ENCODE measurements at places on chromosomes 4 and X.

GRCh38 chr4:181761156-181761555 lies 482.0 kb upstream of the TENM3 start:
- no peak for DNase-seq

GRCh38 chrX:140053846-140054245 lies 88.5 kb upstream of the CXorf66 start:
- no peak for DNase-seq

DNA sequence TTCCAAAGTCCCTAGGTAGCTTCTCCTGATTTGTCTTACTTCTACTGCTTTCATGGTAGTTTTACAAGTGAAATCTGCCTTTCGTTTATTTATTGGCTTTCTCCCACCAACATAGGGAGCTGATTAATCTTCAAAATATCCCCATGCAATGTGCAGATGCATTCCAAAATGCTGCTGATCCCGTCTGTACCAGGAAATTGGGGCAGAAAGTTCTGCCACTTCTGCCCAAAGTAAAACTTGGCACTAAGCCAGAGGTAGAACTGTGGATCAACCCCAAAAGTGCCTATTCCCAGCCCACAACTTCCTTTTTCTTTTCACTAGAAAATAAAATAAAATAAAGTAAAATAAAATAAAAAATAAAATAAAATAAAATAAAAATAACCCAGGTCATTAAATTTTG lies 47.3 kb upstream of the PPARGC1A start:
- DNase-seq: no peak

DNA sequence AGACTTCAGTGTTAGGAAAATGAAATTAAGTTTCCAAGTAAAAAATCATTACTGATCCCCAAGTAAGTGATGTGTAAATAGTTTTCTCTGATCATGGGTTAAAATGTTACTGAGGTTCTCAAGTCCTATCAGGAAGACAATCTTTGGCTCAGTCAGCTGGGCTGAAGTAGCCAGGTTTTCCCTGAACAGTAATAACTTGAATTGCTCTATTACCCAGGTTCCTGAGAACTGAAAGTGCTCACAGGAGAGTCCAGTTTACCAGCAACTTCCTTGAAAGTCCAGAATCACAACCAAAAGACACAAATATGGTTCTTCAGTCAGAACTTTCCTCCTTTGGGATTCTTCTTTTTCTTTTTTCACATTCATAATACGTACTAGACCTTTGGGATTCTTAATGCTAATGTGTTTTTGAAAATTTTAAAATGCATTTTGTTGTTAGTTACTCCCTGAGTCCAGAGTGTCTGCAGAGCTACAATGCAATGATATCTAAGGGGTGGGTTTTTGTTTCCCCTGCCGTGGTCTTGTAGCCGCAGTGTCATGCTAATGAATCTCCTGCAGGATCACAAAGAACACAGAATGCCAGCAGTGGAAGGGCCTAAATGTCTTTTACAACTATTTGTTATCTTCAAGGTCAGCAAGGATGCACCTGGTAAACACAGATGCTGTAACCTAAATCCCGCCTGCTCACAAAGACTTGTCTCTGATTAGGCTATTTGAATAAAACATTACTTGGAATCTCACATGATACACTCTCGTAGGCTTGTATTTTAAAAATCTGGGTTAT lies 439.8 kb upstream of the NR3C2 start:
- no peak for DNase-seq

GRCh38 chr4:184671101-184671500 lies 21.6 kb downstream of the PRIMPOL start:
- DNase-seq: no peak

DNA sequence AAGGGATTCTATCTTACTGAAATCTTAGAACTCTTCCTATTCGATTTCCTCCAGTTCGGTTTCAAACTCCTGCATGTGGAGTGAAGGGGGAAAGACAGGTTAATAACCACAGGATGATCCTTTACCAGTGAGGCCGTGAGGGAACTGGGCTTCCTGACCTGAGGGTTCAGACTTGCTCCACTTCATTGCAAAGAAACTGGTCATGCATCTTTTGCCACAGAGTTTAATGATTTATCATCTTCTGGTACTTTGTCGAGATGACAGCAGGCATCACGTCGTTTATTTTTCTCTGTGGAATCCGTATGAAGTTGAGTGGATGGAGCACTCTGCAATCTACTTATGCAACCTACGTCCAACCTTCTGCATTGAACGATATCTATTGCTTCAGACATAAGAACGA lies 145.9 kb upstream of the NLGN4X start:
- DNase-seq: no peak

GRCh38 chrX:130793975-130794374 lies 109.0 kb downstream of the ENOX2 start:
- DNase-seq: no peak

DNA sequence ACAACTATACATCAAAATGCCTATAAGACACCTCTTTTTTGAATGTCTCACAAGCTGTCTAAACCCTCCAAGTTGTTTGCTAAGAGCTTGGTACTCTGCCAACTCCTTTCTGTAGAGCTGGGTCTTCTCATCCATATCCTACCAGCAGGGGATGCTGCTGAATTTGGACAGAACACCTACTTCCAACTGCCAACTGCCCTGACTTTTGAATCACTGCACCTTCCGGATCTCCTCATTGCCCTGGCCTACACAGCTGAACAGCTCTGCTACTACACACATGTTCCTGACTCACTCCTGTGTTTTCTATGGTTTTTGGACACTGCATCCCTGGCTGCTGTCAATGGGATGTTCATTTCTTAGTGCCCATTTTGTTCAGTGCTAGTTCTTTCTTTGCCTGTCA lies 18.7 kb downstream of the FAM184B start:
- DNase-seq: no peak

DNA sequence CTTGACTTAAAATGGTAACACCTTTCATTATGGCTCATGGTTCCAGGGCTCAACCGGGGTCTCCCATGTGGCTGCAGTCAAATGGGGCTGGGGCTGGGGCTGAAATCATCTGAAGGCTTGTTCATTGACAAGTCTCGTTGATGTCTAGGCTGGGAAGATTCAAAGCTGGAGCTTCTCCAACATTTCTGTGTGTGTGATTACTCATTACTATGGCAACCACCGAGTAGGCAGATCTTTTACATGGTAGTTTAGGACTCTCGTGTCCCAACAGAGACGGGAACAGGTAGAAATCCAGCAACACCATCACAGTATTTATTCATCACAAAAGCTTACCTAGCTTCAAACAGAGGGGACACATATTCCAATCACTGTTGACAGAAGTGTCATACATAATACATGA lies 7.8 kb downstream of the YTHDC1 start:
- no peak for DNase-seq

GRCh38 chr4:177041356-177041755 lies 248.6 kb upstream of the VEGFC start:
- DNase-seq: no peak

DNA sequence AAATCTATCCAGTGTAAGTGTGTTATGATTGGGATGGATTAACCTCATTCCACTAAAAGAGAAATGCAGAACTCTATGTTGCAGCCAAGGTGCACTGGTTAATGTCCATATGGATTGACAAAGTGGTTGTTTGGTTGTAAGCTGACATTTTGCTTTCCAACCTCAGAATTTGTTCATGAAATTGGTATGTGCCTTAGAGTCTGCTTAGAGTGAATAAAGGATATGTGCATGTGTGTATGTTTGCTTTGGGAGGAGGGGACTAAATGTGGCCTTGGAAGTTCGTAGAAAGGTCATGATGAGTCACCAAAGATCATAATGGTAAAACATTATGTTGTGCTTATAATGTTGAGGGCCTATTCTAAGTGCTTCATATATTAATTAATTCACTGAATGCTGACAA lies 44.1 kb upstream of the MBNL3 start:
- no peak for DNase-seq

DNA sequence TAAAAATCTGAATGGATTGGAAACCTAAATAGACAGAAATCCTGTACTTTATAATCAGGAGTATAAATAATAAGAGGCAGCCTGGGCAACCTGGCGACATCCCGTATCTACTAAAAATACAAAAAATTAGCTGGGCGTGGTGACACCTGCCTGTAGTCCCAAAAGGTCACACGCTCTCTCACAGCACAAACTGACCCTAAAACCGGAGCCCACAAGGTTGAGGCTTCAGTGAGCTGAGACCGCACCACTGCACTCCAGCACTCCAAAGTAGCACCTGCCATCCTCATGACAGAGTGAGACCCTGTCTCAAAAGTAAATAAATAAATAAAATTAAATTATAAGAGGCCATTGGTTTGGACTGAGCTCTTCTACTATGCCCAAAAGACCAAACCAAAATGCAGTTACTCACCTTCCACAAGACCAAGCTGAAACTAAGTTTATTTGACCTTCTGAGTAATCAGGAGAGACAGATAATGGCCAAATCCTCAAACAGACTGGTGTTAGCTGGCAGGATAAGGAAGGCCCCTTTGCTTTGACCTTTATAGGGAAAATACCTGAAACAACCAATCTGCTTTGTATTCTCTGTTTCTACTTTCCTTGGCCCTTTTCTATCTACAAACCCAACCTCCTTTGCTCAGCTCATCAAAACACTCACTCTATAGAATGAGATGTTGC lies 3.2 kb upstream of the GRSF1 start:
- DNase-seq: no peak

DNA sequence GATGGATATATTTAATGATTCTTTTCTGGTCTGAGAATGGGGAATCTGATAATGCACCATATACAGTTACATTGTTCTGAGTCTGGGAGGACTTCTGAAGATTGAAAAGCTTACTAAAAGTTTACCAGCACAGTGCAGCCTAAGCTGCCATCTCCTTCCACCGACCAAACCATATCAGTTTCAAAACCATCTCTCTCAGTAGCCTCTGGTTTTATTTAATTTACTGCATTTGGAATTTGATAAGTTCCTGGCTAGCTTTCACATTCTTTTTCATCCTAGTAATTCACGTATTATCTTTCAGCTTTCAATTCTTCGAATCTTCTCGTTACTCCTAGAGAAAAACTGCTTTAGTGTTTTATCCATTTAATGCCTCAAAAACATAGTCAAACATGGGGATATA lies 181.4 kb upstream of the HCCS start:
- no peak for DNase-seq

DNA sequence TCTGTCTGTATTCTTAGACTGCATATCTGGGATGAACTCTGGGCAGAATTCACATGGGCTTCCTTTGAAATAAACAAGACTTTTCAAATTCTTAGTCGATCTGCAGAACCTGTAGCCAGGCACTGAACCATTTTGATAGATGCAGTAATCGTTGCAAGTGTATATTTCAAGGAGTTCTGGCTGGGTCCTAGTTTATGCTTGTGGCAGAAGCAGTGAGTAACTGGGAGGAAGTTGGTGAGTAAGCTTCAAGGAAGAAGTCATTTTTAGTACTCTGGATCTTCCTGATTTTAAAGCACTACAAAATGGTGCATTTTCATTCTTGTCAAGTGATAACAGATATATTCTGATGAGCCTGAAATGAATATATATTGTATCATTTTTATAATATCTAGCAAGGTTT lies 9.5 kb downstream of the HPRT1 start:
- DNase-seq: no peak

GRCh38 chr4:123871341-123871740 lies 474.7 kb downstream of the SPRY1 start:
- DNase-seq: no peak

DNA sequence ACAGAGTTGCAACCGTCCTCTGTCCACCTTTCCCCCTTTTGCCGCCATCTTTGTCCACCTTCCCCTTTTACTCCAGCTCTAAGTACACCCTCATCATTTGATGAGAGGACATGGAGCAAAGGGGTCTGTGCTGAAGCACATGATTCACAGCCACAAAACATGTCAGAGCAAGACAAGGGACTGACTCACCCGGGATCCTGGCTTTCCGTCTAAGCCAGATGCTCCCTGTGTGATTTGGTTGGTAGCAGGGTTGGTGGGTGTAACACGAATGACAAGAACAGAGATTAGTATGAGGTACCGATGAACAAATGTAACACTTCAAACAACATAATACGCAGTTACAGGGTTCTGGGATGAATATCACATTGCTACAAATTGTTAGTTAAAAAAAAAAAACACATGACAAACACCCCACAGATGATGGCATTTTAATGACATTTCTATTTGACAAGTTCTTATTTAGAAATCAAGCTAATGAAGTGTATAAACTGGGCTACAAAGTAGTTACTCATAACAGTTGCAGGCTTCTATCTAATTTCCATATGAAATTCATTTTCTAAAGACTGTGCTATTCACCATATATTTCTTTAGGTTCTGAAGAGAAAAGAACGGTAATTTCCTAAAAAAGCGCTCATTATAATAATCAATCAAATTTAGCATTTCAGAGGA lies 71.4 kb upstream of the ETNPPL start:
- no peak for DNase-seq

DNA sequence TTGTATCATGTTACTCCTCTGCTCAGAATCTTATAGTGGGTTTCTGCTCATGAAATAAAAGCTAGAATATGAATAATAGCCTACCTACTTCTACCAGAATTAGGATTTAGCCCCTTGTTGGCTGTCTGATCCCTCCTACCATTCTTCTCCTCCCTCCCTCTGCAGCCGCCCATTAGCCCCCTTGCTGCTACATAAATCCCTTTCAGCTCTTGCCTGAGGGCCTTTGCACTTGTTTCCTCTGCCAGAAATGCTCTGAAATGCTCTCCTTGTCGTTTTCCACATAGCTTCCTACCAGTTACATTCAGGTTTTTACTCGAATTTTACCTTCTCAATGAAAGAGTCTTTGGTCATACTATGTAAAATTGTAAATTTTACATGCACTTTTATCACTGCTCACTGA lies 159.2 kb downstream of the ADGRL3 start:
- DNase-seq: no peak

GRCh38 chr4:72911316-72911715 lies 158.2 kb downstream of the COX18 start:
- DNase-seq: no peak

GRCh38 chrX:40976981-40977380 lies 108.3 kb upstream of the USP9X start:
- DNase-seq: no peak

DNA sequence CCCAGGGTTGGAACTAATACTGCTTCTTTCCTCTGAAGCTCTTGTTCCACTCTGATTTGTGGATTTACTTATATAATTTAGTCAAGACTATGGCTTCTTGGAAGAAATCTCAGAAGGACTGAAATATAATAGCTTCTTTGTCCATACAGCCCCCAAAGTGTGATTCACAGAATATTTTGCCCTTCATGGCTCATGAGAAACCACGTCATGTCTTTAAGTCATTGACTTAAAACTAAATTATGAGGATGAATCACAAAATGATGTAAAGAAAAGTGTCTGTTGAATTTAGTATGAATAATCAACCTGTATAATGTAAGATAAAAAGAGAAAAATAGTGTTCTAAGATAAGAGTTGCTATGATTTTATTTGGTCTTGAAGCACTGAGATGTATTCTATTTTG lies 43.3 kb upstream of the AGA start:
- no peak for DNase-seq

DNA sequence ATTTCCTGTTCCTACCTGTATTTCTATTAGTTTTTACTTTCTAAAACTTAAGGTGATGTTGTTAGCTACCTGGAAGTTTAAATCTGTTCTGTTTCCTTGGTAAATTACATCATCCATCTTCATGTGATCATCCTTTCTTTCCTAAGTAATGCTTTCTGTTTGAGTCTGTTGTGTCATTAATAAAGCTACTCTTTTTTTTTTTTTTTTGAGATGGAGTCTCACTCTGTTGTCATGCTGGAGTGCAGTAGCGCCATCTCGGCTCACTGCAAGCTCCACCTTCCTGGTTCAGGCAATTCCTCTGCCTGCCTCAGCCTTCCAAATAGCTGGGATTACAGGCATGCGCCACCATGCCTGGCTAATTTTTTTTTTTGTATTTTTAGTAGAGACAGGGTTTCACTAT lies 73.3 kb downstream of the FIP1L1 start:
- no peak for DNase-seq

- no peak for DNase-seq
These were observed 556.0 kb upstream of the CPEB2 start for GRCh38 chr4:14446311-14446710.

- DNase-seq: no peak
These were observed 6.7 kb downstream of the ARL13A start for GRCh38 chrX:100976211-100976610.

Data from stimulated activated CD4-positive, alpha-beta T cell treated with anti-CD3 and anti-CD28 coated beads, Interleukin-15, amount 100 ng/mL, for 1 hour (primary cell).